K562 (cell line): ENCODE measurements at places on chromosomes 7 and 10. TPM values are rescaled to one million over a fixed set of nuclear protein-coding genes. Genes with fewer than 3 reads are reported as not detected.

The MALRD1 gene
- not detected in 2 replicates for total RNA-seq

The IQUB gene
- total RNA-seq, result 1.1 and 1.9 TPM in 2 replicates

The ZNF467 gene
- total RNA-seq, result 14.2 and 16.2 TPM in 2 replicates

The PDE1C gene
- not detected in 2 replicates for total RNA-seq

The HOXA11 gene
- total RNA-seq, result not detected in 2 replicates

The CYP3A7 gene
- total RNA-seq, result not detected in 2 replicates

The ANKRD2 gene
- not detected in 2 replicates for total RNA-seq

The PRSS2 gene
- 23.9 and 30.1 TPM in 2 replicates for total RNA-seq

The JAKMIP3 gene
- not detected in 2 replicates for total RNA-seq

The LIPF gene
- total RNA-seq, result not detected in 2 replicates

GRCh38 chr10:64115471-64115870 lies 594.3 kb downstream of the REEP3 start:
- DNase-seq, result no peak

GRCh38 chr10:47380341-47381102 lies 3.6 kb downstream of the ZNF488 start:
- no peak for DNase-seq

- DNase-seq, result no peak
These were observed 838.2 kb upstream of the POM121L12 start for GRCh38 chr7:52197221-52197620.

GRCh38 chr10:91665842-91666241 lies 33.0 kb upstream of the PPP1R3C start:
- DNase-seq, result no peak

DNA sequence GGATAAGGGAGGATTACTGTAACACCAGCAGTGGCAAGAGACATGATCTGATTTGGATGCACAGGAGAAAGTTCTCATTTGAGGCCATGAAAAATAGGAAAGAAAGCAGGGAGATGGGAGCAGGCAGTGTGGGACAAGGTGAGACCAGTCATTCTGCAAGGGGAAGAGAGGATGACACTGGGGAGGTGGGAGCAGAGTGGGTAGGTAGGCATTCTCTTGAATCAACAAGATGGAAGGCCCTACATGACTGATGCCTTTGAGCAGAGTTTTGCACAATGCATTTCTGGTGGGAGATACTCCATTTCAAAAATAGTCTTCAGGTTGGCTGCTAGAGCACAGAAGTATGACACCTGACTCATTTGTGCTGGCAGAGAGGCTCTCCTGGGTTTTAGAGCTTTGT lies 10.5 kb downstream of the RPS24 start:
- DNase-seq, result no peak

GRCh38 chr10:1035201-1035600 lies 9.5 kb upstream of the IDI2 start:
- DNase-seq, result no peak

- no peak for DNase-seq
These were observed 65.8 kb downstream of the ATXN7L1 start for GRCh38 chr7:105810556-105810955.

GRCh38 chr10:100618632-100619255 lies 83.0 kb downstream of the HIF1AN start:
- DNase-seq, result no peak

DNA sequence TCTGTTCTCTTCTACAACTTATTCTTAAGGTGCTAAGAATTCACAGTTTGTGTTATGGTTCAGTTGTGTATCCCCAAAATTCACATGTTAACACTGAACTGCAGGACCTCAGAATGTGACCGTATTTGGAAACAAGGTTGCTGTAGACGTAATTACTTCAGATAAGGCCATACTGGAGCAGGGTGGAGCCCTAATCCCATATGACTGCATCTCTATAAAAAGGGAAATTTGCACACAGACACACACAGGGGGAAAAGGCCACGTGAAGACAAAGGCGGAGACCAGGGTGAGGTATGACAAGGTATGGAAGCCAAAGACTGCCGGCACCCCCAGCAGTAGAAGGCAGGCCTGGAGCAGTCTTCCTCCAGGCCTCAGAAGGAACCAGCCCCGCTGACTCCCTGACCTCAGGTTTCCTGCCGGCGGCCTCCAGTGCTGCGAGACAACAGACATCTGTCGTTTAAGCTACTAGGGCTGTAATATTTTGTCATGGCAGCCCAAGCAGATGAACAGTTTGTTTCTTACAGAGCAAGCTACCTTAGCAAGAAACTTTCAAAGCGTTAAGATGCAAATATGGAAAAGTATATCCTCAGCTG lies 98.7 kb downstream of the PROSER2 start:
- no peak for DNase-seq

DNA sequence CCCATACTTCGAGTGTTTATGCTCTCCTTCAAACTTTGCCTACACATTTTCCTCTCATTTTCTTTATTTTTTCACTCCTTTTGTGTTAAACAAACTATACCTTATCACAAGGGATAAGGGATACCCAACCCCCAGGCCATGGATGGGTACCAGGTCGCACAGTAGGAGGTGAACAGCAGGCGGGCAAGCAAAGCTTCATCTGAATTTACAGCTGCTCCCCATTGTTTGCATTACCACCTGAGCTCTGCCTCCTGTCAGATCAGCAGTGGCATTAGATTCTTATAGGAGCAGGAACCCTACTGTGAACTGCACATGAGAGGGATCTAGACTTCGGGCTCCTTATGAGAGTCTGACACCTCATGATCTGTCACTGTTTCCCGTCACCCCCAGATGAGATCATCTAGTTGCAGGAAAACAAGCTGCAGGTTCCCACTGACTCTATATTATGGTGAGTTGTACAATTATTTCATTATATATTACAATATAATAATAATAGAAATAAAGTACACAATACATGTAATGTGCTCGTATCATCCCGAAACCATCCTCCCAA lies 28.5 kb downstream of the ZC3HC1 start:
- DNase-seq, result no peak

- no peak for DNase-seq
These were observed 208.2 kb upstream of the INHBA start for GRCh38 chr7:41910940-41911600.

DNA sequence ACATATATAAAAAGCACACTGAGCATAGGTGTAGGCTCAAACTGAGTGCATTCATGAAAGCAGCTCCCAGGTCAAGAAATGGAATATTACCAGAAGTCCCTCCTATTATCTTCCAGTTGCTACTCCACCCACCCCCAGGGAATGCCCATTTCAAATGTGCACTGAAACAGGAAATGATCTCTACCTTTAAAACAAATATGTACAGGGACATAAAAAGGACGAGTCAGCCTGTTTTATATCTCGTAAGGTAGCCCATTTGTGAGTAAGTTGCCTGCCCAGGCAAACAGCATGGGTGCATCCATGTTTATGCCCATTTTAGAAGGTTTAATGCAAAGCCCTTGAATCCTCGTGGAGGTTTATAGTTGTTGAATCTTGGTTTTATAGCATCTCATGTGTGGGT lies 10.4 kb downstream of the FFAR4 start:
- DNase-seq, result no peak

DNA sequence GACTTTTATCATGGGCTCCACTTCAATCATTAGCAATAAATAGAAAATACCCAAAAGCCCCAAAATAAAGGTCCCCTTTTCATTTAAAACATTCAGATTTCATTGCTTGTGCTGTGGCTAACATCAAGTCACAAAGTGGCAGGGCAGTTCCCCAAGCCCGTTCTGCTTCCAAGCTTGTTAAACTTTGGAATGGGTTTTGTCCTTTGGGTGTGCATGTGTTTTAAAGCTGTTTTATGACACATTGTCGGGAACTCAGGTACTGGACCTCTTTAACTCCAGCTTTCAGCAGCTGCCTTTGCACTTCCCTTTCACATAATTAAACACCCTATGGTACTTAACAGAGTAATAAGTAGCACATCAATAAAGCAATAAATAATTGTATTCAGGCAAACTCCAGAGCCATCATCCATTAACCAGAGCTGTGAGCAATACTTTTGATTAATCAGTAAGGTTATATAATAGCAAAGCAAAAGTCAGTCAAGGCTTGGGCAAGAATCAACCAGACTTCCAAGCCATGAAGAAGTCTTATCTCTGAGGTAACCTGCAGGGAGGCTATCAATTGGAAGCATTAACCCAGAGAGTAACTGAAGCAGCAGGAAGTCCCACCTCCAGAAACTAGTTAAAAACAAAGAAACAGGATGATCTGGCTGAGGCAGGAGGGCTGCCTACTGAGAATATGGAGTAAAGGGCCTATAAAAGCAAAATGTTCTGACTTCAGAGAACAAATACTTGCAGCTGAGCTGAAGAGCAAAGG lies 56.1 kb upstream of the ARID5B start:
- peak; percentile 53 for DNase-seq
